ENCODE measurements at places on chromosomes 11 and 22.

GRCh38 chr11:67517784-67518552 lies 5.3 kb downstream of the CABP2 start:
- no peak for DNase-seq

DNA sequence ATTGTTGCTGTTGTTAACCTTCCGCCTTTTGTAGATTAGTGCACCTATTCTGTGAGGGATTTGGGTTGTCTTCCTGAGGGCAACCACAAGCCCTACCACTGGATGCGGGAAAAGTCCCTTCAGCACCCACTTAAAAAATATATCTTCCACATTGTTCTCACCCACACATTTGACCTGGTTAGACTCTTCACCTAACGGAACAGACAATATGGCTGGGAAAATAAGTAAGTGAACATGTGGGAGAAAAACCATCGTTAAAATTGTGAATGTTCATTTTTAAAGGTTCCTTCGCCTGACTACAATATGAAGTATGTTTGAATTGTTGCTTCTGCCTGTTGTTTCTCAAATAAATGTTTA lies 72.0 kb upstream of the MPEG1 start:
- DNase-seq = no peak

GRCh38 chr11:5550440-5551095 lies 2.2 kb upstream of the OR52H1 start:
- DNase-seq = no peak

- DNase-seq = no peak
Measured at GRCh38 chr11:61370349-61371005, 8.3 kb downstream of the TMEM138 start.

- no peak for DNase-seq
Measured at GRCh38 chr11:29432719-29433325, 584.0 kb downstream of the KCNA4 start.

DNA sequence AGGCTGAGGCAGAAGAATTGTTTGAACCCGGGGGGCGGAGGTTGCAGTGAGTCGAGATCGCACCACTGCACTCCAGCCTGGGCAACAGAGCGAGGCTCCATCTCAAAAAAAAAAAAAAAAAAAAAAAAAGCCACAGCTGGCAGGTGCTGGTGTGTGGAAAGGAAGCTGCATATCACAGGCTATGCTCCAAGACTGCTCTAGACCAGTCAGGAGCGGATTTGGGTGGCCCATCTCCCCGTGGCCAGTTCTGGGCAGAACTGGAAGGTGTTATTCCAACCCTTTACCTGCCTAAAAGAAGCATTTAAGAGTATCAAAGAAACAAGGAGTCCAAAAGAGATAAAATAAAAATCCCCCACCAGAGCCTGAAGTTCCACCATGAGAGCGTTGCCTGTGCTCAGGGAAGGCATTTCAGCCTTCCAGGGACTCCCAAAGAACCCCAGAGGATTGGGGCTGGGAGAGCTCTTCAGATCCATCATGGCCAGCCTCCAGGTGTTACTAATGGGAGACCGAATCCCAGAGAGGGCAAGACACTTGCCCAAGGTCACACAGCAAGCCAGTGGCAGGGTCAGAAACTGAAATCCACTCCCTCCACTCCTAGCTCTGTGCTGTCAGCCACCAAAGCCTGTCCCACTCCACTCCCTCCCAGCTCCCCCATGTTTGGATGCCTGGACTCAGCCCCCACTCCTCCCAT lies 14.3 kb downstream of the MFNG start:
- no peak for DNase-seq

DNA sequence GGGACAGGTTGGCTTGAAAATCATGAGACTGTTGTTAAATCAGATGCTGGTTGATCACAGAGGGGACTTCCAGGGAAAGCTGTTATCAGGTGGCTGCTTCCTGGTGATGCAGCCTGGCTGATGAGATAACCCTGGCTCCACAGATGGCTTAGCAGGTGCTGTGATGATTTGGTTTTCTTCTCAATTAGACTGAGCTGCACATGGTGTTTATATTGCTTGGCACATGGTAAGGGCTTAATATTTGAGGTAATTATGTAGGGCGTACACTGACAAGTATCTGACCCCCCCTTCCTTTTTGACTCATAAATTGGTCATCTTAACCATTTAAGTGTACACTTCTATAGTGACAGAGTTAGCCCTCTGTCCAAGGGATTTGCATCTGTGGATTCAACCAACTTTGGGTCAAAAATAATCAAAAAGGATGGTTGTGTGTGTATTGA lies 7.0 kb downstream of the RPS3 start:
- DNase-seq = no peak

GRCh38 chr11:131218542-131218941 lies 151.9 kb upstream of the NTM start:
- no peak for DNase-seq

GRCh38 chr22:25563761-25564319 lies 635 bp upstream of the GRK3 start:
- peak; percentile 47 for DNase-seq

DNA sequence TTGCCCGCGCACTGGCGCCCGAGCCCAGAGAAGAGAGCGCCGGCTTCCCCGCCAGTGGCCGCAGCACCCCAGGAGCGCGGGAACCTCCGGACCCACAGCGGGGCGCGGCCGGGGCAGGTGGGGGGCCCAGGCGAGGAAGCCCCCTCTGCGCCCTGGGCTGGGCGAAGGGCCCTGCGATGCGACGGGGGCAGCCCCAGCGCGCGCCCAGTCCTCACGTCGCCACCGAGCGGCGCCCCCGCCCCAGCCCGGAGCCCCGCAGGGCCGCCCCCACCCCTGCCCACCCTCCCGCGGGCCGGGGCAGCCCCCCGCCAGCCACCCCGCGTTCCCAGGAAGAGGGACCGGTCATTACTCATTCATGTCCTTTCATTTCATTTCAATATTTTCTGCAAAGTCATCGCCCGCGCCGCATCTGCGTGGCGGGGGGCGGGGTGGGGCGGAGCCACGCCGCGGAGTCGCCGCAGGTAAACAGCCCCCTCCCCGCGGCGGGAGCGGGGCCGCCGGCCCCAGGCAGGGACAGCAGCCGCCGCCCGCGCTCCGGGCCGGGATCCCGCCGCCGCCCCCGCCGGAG lies 673 bp upstream of the PANX2 start:
- no peak for DNase-seq

GRCh38 chr11:88017666-88018065 lies 157.6 kb downstream of the RAB38 start:
- no peak for DNase-seq

DNA sequence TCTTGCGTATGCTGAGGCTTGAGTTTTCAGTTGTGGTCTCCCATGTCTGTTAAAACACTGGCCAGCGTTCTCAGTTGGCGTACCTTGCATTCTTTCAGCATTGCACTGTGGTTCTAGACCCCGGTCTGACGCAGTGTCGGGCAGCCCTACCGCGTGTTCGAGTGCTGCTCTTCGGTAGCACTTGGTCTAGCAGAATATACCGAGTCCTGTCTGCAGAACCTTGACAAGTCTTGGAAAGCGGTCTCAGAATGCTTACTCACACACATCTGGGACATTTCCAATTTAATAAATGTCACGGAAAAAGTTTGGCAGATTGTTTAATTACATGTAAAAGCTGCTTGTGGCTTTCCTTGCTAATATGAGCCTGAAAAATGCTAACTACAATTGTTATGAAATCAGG lies 32.6 kb downstream of the PPFIA1 start:
- no peak for DNase-seq

DNA sequence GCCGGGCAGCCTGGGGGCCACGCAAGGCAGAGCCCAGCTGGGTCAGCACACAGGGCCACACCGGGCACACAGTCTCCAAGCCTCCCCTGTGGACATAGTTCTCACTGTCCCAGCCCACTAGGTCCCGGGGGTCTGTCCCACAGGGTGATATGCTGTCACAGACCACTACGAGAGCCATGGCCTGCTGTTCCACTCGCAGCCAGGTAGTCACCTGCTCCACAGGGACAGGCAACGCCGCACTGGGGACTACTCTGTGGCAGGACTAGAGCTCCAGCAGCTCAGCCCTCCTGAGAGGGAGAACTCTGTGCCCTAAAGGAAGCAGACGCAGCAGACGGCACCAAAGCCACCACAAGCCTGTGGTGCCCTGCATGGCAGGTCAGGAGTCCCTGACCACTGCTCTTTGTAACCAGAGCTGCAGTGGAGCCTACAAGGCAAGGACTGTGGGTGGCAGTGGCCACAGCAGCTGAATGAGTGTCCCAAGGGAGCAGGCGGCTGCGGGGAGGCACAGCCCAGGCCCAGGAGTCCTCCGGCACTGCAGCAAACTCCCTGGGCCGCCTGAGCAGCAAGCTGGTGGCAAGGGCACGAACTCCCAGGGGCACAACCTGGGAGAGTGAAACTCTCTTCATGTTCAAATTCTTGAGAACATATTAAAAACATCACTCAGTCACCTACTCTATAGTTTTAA lies 171.2 kb upstream of the GRK3 start:
- DNase-seq = no peak

DNA sequence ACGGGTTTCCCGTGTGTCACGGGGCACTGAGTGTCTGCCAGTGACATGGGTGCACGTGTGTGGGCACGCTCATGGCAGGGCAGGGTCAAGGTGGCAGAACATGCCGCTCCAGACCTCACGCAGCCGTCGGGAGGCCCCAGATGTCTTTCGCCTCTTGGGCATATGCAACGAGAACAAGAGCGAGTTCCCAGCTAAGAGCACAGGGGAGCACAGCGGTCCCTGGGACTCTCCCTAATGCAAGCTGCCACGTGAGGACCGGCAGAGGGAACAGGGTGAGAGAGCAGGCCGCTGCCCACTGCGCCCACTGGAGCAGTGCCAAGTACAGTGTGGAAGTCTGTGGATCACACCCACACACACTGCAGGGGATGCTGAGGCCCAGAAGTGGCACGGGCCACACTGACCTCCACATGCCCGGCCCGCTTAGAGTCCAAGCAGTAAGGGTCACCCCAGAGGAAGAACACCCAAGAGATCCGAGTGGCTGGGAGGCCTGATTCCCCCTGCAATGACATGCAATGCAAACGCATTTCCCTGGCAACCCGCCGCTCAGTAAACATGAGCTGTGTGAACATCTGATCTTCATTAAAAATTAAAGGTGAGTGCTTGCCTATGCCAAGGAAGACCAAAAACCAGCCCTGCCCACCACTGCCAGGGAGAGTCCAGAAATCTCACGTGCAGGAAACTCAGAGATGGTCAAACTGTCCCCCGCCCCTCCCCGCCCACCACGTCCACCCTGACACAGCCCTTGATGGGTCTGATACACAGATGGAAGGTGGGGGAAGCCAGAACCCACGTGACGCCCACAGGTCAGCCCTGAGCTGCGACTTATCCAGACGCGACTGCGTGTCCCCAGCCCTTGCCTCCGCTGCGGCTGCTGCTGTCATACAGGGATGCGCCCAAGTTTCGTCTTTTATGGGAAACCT lies 11.7 kb downstream of the CERK start:
- no peak for DNase-seq

- no peak for DNase-seq
Measured at GRCh38 chr22:23769321-23769965, 1.7 kb upstream of the CHCHD10 start.

DNA sequence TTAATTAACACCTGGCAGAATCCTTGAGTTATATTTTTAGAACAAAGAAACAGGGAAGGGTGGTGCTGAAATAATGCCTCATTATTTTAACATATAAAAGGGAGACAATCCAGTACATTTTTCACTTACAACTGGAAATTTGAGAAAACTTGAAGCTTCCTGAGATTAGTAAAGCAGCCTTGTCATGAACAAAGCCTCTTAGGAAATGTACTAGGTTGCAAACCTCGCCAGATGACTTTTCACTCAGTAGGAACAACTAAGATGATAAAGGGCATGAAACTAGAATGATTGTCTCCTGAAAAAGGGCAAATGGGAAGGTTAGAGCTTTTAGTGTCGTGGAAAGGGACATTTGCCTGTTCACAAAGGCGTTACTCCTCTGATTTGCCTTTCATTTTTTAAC lies 289.6 kb downstream of the ETS1 start:
- DNase-seq = no peak

- no peak for DNase-seq
Measured at GRCh38 chr11:14417186-14417585, 58.2 kb upstream of the RRAS2 start.

- DNase-seq = no peak
Measured at GRCh38 chr11:101748572-101749344, 165.0 kb upstream of the TRPC6 start.

- no peak for DNase-seq
Measured at GRCh38 chr11:45097721-45098493, 48.5 kb upstream of the PRDM11 start.

- no peak for DNase-seq
Measured at GRCh38 chr11:8573777-8574176, 20.3 kb downstream of the STK33 start.

DNA sequence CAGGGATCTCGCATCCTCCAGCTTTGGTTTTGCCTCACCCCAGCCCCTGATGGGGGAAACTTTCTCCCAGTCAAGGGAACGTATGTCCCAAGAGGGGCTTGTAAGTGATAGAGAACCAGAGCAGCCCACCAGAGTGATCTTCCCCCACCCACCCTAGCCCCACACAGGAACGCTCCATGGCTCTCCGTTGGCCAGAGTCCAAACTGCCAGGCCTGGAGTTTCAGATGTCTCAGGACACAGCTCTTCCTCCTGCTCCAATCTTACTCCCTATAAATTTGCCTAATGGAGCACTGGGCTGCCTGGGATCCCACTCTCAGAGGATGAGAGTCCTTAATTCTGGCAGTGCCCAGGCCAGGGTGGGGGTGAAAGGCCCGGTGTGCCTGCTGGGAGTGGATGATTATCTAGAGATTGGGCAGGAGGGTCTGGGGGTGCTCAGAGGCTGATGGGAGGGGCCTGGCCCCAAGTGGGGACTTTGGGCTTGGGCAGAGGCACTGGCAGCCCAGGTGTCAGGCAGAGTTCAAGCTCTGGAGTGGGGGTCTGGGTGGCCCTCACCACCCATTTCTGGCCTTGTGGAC lies 79.9 kb downstream of the WNT7B start:
- DNase-seq = no peak

DNA sequence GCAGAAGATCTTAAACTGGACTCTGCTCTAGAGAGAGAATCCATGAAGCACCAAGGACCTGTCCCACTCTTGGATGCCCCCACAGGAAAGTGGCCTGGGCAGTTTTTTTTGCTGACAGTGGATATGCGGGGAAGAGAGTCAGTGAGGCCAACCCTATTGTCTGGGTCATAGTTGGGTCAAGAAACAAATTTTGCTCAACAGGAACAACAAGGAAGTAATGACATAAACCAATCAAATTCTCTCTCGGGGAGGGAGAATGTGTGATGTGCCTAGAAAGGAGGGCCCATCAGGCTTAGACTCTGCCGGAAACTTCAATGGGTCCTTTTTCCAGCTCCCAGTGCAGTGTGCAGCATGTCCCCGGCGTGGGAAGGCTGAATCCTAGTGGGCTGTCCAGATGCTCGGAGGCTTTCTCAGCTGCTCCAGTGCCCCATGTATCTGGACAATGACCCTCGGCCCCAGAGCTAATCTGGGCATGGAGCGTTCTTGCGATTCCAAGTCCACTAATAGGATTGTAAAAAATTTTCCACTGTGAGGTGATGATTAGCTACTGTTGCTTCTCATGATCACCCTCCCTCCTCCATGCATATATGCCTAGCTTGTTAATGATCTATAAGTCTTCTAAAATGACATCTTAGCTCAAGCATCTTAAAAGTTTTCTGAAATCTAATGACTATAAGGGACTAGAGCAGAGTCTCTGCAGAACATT lies 101.0 kb downstream of the SNX19 start:
- no peak for DNase-seq

Data from C1 segment of cervical spinal cord (tissue), 14 donors.